Cardiac fibroblast (primary cell): ENCODE measurements at places on chromosomes 5 and 9.
A peak's percentile ranks its signal among the peaks of the same experiment; 100 is the strongest.

GRCh38 chr9:91896097-91896496 lies 53.9 kb downstream of the ROR2 start:
- DNase-seq = peak; percentile 54

DNA sequence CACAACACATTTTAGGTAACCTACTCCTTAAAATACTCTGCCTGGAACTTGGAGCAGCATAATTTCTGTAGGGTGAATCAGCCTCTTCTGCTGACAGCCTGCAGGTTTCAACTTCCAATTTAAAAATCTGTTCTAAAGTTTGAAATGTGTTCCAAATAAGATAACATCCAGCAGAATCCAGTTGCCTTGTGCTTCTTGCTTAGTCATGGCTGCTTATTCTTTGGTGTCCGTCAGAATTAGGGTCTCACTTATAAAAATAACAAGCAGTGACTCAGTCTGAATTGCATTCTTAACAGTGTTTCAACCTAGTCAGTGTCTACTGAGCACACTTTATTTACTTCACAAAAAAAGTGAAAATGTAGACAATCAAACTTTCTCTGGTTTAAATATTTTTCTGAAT lies 3.7 kb downstream of the CDH6 start:
- peak; percentile 64 for DNase-seq

GRCh38 chr9:126643945-126644527 lies 30.3 kb downstream of the LMX1B start:
- DNase-seq = no peak

GRCh38 chr9:89808076-89808755 lies 203.4 kb downstream of the GADD45G start:
- DNase-seq = no peak

- DNase-seq = no peak
Observed at GRCh38 chr9:119955276-119955675, 586.0 kb upstream of the BRINP1 start.

DNA sequence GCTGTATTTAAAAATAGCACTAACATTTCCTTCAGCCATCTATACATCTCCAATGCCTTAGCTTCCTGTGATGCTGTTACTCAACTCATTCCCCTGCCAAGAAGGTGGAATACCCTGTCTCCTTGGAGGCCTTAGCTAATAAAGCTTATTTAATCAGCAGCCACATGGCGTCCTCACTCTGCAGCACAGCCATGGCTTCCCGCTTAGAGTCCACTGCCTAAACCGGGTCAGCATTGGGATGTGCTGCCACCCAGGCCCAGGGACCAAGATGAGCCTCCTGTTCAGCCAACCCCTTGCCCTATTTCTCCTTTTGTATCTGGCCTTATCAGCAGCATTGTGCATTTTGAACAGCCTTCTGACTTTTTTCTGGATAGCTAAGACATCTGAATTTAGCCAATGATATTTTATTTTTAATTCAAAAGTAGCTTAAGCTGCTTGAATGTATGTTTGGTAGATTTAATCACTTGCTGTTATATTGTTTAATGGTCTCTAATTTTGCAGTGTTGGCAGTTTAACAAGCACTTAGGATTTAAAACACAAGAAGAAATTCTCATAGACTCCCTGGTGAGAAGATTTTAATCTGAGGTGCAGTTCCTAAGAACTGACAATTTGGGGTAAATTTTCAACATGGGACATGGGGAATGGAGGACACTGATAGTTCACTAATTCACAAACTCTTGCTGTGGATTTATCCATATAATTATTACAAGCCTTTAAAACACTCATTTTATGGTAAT lies 113.0 kb downstream of the RPS23 start:
- peak; percentile 63 for DNase-seq

GRCh38 chr5:179833056-179833708 lies 12.5 kb downstream of the SQSTM1 start:
- no peak for DNase-seq

DNA sequence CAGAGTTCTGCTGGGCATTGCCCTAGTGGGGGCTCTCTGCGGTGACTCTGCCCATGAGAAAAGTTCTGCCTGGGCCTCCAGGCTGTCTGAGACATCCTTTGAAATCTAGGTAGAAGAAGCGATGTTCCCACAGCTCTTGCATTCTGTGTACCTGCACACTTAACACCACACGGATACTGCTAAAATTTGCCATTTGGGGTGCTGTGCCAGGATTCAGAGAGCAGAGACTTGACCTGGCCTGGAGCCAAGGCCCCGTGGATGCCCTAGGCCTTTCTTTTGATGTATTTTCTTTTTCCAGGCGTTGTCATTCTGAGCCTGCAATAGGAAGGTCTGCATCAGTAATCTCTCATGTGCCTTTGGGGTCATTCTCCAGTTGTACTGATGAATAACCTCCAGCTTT lies 89.3 kb upstream of the IL12B start:
- DNase-seq = no peak

- DNase-seq = no peak
Observed at GRCh38 chr9:26157411-26157810, 479.2 kb upstream of the TUSC1 start.

GRCh38 chr9:120532475-120532874 lies 47.5 kb downstream of the CDK5RAP2 start:
- DNase-seq = peak; percentile 62

DNA sequence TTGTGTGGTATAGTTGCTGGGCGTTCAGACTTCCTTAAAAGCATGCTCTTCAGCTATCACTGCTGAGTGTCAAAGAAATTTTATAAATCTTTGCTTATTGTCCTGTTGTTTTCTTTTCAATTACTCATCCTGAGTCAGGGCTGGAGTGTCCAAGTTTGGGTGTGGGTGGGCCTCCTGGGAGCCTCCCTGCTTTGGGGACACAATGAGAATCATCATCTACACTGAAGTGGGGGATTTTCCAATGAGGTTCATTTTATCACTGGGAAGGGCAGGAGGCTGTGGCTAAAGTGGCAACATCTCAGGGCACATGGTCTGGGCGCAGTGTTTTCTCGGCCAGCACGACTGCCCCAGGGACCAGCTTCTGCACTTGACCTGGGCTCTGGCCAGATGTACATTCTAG lies 19.5 kb downstream of the GFPT2 start:
- DNase-seq = peak; percentile 93

GRCh38 chr5:43242196-43242595 lies 50.2 kb downstream of the NIM1K start:
- no peak for DNase-seq

DNA sequence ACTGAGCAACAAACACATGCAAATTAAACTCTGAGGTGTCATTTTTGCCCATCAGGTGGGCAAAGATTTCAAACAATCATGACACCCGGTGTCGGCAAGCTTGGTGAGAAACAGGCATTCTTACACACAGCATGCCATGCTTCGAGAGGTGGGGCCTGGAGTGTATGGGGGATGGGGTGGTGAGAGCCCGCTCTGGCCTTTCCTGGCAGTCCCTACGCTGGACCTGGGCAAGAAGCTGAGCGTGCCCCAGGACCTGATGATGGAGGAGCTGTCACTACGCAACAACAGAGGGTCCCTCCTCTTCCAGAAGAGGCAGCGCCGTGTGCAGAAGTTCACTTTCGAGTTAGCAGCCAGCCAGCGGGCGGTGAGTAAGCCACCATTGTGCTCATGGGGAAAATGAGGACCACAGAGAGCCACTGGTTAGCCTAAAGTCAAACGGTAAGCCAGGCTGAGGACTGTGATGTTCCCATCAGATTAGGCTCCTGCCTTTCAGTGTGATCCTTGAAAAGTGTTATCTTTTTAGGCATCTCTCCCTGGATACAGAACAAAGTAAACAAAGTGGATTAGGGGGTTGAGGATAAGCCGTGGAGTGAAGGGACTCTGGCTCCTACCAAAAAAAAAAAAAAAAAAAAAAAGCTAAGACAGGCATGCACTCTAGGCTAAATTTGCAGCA lies 9.4 kb downstream of the MYOZ3 start:
- DNase-seq = no peak

GRCh38 chr9:93261281-93261680 lies 77.3 kb downstream of the WNK2 start:
- no peak for DNase-seq
